ENCODE measurements at places on chromosomes 3 and 15. TPM values are rescaled to one million over a fixed set of nuclear protein-coding genes. Genes with fewer than 3 reads are reported as not detected.

The CD96 gene
- 0.20 TPM for total RNA-seq

The FANCD2OS gene
- total RNA-seq, result not detected

GRCh38 chr15:80567721-80568157 is 127.4 kb upstream of the ABHD17C start:
- H3K4me3 ChIP-seq, result no peak overlapping the region
- H3K27ac ChIP-seq, result no peak overlapping the region

DNA sequence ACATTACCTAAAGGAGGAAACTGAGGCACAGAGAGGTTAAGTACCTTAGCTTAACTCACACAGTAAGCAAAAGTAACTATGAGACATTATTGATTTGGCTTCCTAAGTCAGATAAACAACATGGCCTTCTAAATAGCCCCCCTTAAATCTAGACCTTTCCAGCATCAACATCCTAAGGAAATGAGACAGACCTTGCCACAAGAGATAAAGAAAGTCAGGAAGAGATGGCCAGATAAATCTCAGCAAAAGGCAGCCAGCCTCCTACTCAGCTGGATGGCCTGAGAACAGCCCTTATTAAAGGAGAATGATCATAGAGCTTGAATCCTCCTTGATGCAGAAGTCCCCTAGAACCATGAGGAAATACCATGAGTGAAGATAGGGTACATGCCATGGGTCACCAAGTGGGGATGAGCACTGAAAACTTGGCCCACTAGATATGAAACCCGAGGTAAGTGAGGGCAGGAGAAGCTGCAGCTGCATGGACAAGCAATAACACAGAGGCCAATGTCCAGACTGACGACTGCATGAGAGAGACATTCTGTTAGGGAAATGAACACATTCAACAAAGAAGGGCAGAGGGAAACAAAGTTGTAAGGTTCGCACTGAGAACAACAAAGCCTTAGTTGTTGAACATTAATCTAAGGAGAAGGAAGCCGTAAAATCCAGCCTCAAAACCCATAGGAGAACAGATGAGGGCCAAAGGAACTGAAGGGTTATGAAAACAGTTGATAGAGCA is 69.6 kb downstream of the ZIC4 start:
- no peaks in the 10 kb centered on the region for H3K36me3 ChIP-seq
- no peaks in the 10 kb centered on the region for H3K27me3 ChIP-seq
- no peak for DNase-seq
- H3K4me3 ChIP-seq, result no peak overlapping the region

The PP2D1 gene
- total RNA-seq, result not detected

The STX19 gene
- 5.5 TPM for total RNA-seq

GRCh38 chr15:78873793-78874765 is 1.4 kb downstream of the MORF4L1 start:
- peak overlapping the region; percentile 99 for H3K27ac ChIP-seq
- no peaks in the 10 kb centered on the region for H3K27me3 ChIP-seq
- H3K4me1 ChIP-seq, result peaks cover 42% of the 10 kb centered on the region

The MAN2A2 gene
- total RNA-seq, result 27.1 TPM

DNA sequence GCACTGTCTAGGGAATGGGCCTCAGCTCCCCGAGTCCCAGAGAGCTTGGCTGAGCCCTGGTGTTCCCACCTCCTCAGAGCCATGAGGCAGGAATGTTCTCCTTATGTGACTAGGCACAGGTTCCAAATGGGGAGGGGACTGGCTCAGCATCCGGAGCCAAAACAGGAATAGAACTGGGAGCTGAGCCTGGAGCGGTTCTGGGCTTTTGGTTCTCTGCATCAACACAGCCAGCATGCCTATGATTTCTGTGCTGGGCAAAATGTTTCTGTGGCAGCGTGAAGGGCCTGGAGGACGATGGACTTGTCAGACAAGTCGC is at the start of gene FAM131A:
TSS of gene FAM131A (plus strand) at position 202 of the 316 bp plus-strand sequence. CDS start at position 233, 31 bp downstream.
- H3K36me3 ChIP-seq, result peaks cover 15% of the 10 kb centered on the region
- no peak within 1 kb of the TSS for H3K27ac ChIP-seq
- no peak for DNase-seq
- peak within 1 kb of the TSS; percentile 68 for H3K4me3 ChIP-seq

GRCh38 chr15:32956006-32956405 is 238.2 kb downstream of the GREM1 start:
- H3K4me1 ChIP-seq, result no peaks in the 10 kb centered on the region
- H3K36me3 ChIP-seq, result no peaks in the 10 kb centered on the region
- H3K4me3 ChIP-seq, result no peak overlapping the region
- no peaks in the 10 kb centered on the region for H3K27me3 ChIP-seq
- no peak overlapping the region for H3K27ac ChIP-seq

DNA sequence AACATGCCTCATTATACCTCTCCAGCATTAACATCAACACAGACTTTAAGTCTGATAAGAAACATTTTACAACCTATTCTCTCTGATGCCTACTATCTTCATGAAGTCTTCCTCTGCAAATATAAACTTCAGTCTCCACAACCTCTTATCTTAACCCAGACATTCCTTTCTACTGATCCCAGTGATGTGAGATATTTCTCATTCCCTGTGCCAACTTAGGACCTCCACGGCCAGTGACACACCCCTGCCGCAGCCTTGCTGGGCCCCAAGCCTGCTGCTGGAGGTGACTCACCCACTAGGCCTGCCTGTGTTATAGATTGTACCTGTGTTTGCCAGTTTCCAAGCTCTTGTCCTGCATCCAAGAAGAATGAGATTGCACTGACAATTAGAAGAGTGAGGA is 734.5 kb upstream of the CADM2 start:
- no peak overlapping the region for H3K27ac ChIP-seq
- H3K4me3 ChIP-seq, result no peak overlapping the region
- DNase-seq, result no peak
- no peaks in the 10 kb centered on the region for H3K27me3 ChIP-seq
- no peaks in the 10 kb centered on the region for H3K4me1 ChIP-seq
- no peaks in the 10 kb centered on the region for H3K36me3 ChIP-seq

DNA sequence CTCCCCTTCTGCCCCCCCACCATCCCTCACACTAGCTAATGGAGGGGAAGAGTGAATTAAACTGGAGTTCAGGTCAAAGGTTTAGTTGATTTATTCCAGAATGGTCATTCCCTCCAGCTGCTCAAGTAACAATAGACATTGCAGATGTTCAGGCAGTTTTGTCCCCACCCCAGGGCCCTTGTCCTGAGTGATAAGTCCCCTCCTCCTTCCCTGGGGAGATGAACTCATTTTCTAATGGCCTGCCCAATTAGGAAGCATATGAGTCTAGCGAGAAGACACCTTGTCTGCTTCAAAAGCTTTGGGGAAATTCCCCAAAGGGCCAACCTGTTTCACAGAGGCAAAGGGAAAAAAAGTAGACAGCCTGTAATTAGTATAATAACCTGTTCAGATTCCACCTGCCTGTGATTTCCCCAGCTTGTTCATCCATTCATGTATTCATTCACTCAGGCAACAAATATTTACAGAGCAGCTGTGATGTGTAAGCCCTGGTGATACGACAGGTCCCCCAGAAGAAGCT is 165.3 kb downstream of the SHQ1 start:
- no peak overlapping the region for H3K4me3 ChIP-seq
- no peak for DNase-seq
- H3K27ac ChIP-seq, result no peak overlapping the region
- no peaks in the 10 kb centered on the region for H3K36me3 ChIP-seq
- no peaks in the 10 kb centered on the region for H3K27me3 ChIP-seq
- H3K4me1 ChIP-seq, result peaks cover 5% of the 10 kb centered on the region

DNA sequence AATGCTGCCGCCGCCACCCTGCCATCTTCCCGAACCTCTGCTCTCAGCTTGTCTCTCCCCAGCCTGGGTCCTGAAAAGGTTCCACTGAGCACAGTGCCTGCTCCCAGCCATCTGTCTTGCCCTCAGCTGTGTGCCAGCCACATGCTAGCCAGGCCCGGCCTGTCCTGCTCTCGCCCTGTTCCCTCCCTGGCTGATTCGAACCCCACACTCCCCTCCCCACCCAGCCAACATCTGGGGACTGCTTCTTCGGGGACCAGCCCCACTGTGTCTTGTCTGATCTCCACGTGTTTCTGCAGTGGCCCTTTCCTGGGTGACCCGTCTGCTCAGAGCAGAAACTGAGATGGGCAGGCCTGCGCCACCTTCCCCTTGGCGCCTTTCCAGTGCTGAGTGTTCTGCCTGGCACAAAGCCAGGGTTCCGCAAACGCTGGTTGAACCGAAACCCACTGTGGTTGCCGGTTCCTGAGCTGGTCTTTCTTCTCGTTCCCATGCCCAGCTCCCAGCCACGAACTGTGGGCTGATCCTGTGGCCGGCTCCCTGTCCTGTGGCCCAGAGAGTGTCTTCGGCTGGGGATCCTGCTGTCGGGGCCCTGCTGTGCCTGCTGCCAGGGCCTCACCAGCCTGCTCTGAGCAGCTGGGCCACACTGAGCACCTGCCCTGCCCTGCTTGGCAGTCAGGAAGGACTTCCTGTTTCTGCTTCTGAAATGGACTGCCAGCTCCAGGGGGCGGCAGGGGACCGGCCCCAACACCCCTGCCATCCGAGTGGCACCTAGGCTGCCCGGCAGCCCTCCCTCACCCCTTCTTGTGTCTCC is 62.7 kb upstream of the KLF13 start:
- no peak overlapping the region for H3K4me3 ChIP-seq
- H3K4me1 ChIP-seq, result no peaks in the 10 kb centered on the region
- H3K36me3 ChIP-seq, result no peaks in the 10 kb centered on the region
- H3K27ac ChIP-seq, result no peak overlapping the region
- peaks cover 24% of the 10 kb centered on the region for H3K27me3 ChIP-seq

GRCh38 chr15:80071652-80072051 is 12.2 kb downstream of the ZFAND6 start:
- H3K4me1 ChIP-seq, result peaks cover 38% of the 10 kb centered on the region
- no peaks in the 10 kb centered on the region for H3K36me3 ChIP-seq
- no peak for DNase-seq
- peak overlapping the region; percentile 54 for H3K4me3 ChIP-seq

The FAM107A gene
- not detected for total RNA-seq

DNA sequence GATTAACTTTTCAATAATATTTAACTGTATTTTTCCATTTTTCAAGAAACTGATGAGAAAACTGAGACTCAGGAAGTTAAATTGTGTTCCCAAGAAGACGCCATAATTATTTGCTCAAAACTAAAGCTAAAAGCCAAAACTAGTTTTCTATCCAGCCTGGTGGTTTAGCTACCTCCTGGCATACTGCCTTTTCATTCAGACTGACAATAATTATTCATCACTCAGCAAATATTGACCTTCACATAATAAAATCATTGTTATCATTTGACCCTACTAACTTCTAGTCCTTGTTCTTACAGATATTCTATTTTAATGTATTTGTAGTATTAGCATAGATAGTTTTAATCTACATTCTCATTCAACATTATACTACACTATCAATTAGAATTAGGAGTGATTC is 210.6 kb upstream of the GADL1 start:
- no peak overlapping the region for H3K27ac ChIP-seq
- no peak for DNase-seq
- no peaks in the 10 kb centered on the region for H3K36me3 ChIP-seq
- H3K4me1 ChIP-seq, result no peaks in the 10 kb centered on the region
- H3K4me3 ChIP-seq, result no peak overlapping the region
- H3K27me3 ChIP-seq, result no peaks in the 10 kb centered on the region

DNA sequence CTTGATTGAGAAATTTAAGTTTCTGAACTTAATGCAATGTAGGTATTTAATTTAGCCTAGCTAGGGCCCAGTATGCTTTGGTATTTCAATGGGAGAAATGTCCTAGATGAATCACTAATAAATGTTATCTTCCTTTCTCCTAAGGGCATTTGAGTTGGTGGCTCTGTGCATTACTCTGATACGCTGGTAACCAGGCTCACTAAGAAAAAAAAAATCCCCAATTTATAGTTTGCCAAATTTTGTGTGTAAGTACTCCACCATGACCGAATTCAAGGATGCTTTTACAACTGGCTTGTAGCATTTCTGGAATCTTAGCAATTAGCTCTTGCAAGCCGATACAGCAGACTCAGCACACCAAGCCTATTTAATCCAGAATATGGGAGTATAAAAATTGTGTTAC is 94.6 kb upstream of the LPP start:
- H3K4me1 ChIP-seq, result peaks cover 38% of the 10 kb centered on the region
- H3K27ac ChIP-seq, result no peak overlapping the region
- no peaks in the 10 kb centered on the region for H3K36me3 ChIP-seq
- no peak for DNase-seq
- no peaks in the 10 kb centered on the region for H3K27me3 ChIP-seq

DNA sequence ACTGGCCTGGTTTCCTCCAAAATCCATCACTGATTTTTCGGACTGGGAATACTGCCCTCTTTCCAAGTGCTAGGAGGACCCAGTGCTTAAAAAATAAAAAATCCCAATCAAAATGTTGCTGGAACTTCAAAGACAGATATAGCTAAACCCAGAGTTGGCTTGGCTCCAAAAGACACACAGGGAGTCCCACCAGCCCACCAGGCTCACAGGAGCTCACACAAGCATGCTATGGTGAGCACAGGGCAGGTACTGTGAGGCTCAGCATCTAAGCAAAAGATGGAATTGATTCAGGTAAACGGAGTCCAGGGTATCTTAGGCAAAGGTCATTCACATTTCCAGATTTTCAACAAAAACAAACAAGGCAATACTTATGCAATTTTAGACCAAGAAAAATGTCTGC is 3.7 kb downstream of the TRANK1 start:
- no peak overlapping the region for H3K4me3 ChIP-seq
- H3K27ac ChIP-seq, result no peak overlapping the region
- H3K4me1 ChIP-seq, result no peaks in the 10 kb centered on the region
- no peaks in the 10 kb centered on the region for H3K36me3 ChIP-seq
- H3K27me3 ChIP-seq, result peaks cover 20% of the 10 kb centered on the region

- H3K4me3 ChIP-seq, result no peak overlapping the region
- no peak overlapping the region for H3K27ac ChIP-seq
- H3K36me3 ChIP-seq, result no peaks in the 10 kb centered on the region
- no peak for DNase-seq
- no peaks in the 10 kb centered on the region for H3K4me1 ChIP-seq
- H3K27me3 ChIP-seq, result no peaks in the 10 kb centered on the region
These were observed 68.1 kb upstream of the TLE3 start for GRCh38 chr15:70165716-70166284.

The CHAC1 gene
- 5.3 TPM for total RNA-seq

The TARS3 gene
- total RNA-seq, result 4.6 TPM

DNA sequence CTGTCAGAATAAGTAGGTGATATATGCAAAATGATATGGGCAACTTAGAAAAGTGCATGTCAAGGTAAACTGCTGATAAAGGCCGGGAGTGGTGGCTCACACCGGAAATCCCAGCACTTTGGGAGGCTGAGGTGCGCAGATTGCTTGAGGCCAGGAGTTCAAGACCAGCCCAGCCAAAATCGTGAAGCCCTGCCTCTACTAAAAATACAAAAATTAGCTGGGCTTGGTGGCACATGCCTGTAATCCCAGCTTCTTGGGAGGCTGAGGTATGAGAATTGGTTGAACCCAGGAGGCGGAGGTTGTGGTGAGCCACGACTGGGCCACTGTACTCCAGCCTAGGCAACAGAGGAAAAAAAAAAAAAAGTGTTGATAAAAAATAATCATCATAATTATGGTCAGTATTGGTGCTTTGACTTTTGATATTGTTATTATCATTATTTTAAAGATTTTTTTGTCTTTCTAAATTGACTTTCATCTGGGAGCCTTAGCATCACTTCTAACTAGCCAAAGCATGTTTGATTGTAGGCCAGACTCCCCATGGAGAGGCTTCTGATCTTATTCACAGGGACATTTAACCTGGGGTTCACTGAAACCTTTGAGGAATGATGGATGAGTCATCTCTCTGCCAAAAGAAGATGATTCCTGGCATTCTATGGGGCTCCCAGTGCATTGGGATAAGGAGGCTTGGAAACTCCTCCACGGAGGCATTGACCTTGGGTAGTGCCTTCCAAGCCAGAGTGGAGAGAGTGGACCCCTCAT is 5.6 kb downstream of the ZBTB38 start:
- no peak overlapping the region for H3K27ac ChIP-seq
- H3K4me1 ChIP-seq, result peaks cover 2% of the 10 kb centered on the region
- DNase-seq, result no peak
